ENCODE measurements at places on chromosomes 5 and 9.

DNA sequence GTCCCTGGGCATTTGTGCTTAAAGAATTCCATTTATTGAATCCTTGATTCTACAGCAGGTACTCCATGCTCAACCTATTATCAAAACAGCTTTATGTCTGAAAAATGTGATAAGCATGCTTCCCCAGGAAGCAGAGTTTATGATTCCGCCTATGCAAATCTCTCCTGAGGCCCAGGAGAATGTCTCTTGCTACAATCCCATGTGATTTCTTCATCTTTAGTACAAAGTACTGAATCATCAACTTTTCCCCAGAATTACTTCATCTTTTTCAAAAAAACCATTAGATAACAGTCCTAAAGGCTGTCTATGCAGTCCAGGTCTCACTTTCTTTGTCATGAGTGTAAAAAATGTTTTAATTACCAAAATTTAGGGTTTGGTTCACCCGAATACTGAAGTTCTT is 130.2 kb upstream of the ADAMTSL1 start:
- no peak for DNase-seq

- DNase-seq: no peak
Measured at GRCh38 chr9:35487081-35487480, 2.8 kb upstream of the RUSC2 start.

- no peak for DNase-seq
Measured at GRCh38 chr9:84057662-84058061, 77.1 kb downstream of the RMI1 start.

DNA sequence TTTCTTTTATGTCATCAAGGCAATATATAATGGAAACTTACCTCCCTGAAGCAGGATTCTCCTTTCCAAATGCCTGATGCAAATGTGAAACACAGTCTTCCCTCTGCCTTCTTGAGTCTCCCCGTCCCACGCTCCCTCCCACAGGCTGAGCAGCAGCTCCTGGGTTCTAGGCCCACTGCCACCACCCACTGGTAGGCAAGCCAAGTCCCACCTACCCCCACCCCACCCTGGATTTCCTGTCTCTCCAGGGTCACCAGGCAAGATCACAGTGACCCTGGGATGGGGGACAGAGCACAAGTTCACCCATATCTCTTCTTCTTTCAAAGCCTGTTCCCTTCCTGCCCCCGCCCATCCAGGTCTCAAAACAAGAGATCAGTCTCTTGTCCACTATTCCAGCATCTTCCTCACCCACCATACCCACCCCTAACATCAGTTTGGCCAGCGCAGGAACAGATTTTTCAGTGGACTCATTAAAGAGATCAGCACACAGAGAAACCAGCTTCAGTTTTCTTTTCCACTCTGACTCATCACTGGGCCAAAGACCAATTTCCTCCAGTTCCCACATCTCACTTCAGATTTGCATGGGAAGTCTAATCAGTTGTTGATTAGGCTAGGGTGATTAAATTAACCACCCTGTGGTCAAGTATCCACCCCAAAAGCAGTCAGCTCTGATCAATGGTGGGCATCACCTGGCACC is 151.5 kb downstream of the ACTL7B start:
- no peak for DNase-seq

DNA sequence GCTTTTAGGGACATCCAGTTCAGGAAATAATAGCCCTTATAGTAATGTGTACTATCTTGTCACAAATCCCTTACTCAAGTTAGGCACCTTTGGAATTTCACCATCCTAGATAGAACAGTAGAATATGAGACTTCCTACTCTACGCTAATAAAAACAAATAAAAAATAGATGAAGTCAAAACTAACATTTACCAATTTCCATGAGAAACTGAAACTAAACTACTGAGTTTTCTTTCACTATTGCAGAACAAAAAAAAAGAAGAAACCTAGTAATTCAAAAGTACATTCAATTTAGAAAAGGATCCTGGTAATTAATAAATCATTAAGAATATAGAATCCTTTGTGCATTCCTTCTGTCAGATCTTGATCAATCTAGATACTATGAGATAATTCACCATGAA is 14.0 kb downstream of the STARD4 start:
- no peak for DNase-seq

- no peak for DNase-seq
Measured at GRCh38 chr5:142833517-142834449, 63.6 kb downstream of the ARHGAP26 start.

DNA sequence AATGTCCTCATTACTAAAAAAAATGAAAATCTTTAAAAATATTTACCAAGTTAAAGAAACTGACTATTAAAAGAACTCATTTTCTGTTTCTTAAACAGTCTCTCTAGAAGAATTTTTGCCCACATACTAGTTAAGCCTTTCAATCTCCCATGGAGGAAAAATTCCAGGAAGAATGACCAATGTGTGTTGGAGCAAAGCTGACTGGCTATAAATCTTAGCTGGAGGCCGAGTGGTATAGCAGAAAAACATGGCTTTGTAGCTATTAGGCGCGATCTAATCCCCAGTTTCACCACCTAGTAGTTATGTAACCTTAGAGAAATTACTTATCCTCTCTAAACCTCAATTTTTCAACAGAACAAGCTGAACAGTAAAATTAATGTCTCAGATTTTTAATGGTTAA is 135.5 kb upstream of the PRLR start:
- DNase-seq: no peak

- no peak for DNase-seq
Measured at GRCh38 chr9:89647366-89648128, 42.7 kb downstream of the GADD45G start.

DNA sequence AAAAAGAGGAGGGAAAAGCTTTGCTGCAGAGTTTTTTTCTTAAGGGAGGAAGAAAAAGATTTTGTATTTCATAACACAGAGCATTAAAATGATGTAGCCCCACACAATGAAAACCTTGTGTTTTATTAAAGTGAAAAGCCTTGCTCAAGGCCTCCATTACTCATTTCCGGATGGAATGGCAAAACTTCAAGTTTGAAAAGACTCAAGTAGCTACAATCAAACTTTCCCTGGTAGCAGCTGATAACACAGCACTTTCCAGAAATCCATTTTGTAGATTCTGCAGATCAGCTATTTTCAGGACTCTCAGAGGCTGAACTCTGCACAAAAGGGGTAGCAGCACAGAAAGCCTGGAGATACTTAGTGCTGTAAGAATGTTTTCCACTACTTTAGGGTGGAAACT is 374.8 kb downstream of the NFIB start:
- DNase-seq: no peak

GRCh38 chr5:92801911-92802310 is 779.1 kb downstream of the NR2F1-AS1 start:
- no peak for DNase-seq

- DNase-seq: no peak
Measured at GRCh38 chr5:67002832-67003684, 193.5 kb downstream of the CD180 start.

- DNase-seq: no peak
Measured at GRCh38 chr5:142375944-142376411, 51.2 kb upstream of the SPRY4 start.

GRCh38 chr5:79130781-79131180 is 19.2 kb downstream of the BHMT start:
- DNase-seq: no peak

GRCh38 chr9:93451849-93452709 is 594 bp downstream of the FAM120A start:
- peak; percentile 59 for DNase-seq

DNA sequence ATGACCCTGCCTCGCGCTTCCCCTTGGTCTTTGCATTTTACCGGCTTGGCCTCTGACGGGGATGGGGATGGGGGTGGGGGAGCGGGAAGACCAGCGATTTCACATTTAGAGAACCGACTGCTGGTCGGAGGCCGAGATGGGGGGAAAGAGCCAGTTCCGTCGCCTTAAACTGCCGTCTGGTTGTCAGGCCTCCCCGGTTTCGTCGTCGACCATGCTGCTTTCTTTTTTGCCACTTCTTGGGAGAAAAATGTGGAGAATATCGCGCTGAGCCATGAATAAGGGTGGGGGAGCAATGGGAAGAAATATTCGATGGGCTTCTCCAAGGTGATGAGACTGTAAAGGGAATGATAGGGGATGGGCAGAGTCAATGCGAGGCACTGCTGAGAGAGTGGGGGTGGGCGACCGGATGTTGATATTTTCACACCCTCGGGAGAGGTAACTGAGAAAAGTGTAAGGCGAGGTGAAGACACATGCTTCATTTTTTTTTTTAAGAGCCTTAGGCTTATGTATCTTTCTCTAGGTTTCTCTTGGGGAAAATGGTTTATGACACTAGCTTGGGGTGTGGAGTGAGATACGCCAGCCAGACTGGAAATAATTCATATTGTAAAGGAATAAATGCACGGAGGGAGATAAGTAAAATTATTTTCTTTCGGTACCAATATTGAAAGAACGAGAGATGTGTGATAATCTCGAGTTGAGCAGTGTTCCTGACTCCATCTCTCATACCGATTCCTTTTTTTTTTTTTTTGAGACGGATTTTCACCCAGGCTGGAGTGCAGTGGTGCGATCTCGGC is 1.1 kb downstream of the KIF2A start:
- peak; percentile 25 for DNase-seq

- DNase-seq: no peak
Measured at GRCh38 chr5:139194486-139194885, 3.7 kb downstream of the SIL1 start.

- no peak for DNase-seq
Measured at GRCh38 chr5:128629157-128629556, 91.1 kb upstream of the FBN2 start.

GRCh38 chr5:159309689-159310433 is 20.4 kb downstream of the IL12B start:
- DNase-seq: no peak

DNA sequence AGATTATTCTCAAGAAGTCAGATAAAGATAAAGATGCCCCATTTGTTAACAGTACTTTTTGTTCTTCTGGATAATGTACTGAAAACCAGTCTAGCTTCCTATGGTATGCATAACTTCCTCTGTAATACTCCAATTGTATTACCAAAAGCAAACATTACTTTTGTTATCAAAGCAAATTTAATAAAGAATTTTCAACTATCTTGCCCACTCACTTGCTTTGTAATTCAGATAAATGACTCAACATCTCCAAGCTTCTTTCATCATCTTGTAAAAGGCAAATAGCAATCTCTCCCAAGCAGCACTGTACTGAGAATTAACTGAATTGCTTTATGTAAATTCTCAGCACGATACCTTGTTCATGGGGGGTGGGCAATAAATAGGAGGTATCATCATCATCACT is 98.3 kb downstream of the NFIB start:
- DNase-seq: no peak

DNA sequence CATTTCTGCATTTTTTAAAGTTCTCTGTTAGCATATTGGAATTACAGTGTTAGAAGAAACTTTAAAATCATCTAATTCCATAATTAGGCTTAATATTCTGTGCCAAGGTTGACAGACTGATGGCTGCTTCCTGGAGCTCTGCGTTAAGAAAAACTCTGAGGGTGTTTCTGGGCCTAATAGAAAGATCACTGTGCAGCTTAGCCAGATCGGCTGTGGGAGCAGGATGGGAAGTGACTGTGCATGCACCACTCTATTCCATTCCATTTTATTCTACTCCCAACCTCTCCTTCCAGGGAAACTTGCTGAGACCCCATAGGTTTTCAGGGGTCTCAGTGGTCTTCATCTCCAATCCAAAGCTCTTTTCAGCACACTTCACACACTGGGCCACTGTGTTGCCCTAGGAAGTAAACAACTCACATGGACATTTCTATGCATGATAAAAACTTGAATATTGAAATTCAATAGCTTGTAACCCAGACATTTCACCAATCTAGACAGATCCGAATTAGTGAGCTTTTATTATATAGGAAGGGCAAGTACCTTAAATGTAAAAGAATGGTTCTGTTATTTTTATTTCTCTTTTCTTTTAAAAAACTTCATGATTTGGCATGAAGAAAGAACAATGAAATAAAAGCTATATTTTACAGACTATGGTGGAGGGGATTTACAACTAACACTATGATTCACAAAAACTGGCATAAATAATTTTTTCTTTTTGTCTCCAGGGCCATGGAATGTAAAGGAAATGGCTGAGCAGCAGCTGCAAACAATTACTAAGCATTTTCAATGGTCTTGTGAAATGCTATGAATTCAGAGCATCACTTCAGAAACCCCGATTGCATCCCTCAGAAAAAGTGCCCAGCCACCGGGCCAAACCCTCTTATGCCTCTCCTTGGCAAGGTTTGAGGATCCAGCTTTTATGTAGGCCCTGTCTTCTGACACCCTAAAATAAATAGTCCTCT is 51.4 kb upstream of the DAB2 start:
- no peak for DNase-seq

All from NCI-H1092 treated with DMSO at 0.1 percent for 48 hours (cell line).